Activated T-helper 1 cell treated with anti-CD3 and anti-CD28 coated beads, Interleukin-2, amount 50 U/mL, for 16 hours (primary cell): ENCODE measurements at places on chromosomes 1 and 21.
A peak's percentile ranks its signal among the peaks of the same experiment; 100 is the strongest.

- DNase-seq: no peak
These were observed 14.4 kb downstream of the SDCCAG8 start for GRCh38 chr1:243270097-243270864.

- no peak for DNase-seq
These were observed 296.8 kb upstream of the DPYD start for GRCh38 chr1:98217601-98218000.

DNA sequence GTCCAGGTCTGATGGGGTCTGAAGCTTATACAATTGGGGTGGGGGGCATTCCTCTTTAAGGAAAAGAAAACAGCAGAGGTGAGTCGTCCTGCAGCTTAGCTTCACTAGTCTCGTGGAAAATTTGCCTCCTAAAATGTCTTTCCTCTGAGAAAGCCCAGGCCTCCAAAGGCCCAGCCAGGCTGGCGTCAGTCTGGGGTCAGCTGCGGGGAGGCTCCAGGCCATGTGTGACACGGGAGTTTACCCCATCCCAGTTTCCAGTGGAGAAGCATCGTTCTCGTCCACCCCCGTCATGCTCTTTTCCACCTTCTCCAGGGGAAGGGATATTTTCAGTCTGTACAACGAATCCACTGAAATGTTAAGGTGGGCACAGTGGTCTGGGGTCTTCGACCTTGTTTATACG lies 42.8 kb downstream of the B3GALT5 start:
- no peak for DNase-seq

DNA sequence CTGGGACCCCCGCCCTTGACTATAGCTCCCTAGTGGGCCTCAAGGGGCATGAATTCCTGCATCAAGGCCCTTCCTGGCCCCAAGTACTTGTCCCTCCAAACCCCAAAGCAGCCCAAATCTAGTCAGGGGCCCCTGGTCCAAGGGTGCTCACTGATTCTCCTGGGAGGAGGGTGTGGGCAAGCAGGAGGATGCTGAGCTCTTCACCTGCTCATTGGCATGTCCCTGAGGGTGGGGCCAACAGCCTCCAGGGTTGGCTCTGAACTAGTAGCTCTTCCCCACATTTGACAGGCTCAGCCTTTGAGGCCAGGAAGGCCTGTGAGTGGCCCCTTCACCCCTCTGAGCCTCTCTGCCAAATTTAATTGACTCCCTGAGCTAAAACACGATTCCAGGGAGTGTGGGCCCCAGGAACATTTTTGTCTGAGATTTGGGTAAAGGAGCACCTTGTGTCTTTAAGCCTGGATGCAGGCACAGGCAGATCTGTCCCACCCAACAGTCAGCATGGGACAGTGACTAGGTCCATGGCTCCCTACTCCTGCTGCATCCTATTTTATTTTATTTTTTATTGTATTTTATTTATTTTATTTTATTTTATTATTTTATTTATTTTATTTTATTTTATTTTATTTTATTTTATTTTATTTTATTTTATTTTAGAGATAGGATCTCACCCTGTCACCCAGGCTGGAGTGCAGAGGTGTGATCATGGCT lies 11.0 kb upstream of the WNT9A start:
- no peak for DNase-seq

DNA sequence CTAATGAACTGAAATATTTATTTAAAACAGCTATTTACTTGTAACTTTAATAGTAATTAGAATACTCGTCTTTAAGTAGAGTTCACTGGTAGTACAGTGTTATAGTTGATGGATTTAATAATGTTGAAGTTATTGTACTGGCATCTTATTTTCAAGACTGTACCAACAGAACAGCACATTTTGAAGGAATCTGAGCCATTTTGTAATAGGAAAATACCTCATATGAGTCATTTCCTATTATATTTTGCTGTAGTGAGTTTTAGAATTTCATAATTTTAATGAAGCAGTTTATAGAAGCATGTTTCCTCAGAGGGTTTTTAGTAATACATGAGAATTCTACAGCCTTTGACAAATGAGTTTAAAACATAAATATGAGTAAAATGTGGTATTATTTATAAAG lies 258.3 kb downstream of the OLFM3 start:
- DNase-seq: no peak

- no peak for DNase-seq
These were observed 160.1 kb upstream of the UBE2U start for GRCh38 chr1:64043288-64043687.

- no peak for DNase-seq
These were observed 202.8 kb downstream of the NTNG1 start for GRCh38 chr1:107343601-107344000.

DNA sequence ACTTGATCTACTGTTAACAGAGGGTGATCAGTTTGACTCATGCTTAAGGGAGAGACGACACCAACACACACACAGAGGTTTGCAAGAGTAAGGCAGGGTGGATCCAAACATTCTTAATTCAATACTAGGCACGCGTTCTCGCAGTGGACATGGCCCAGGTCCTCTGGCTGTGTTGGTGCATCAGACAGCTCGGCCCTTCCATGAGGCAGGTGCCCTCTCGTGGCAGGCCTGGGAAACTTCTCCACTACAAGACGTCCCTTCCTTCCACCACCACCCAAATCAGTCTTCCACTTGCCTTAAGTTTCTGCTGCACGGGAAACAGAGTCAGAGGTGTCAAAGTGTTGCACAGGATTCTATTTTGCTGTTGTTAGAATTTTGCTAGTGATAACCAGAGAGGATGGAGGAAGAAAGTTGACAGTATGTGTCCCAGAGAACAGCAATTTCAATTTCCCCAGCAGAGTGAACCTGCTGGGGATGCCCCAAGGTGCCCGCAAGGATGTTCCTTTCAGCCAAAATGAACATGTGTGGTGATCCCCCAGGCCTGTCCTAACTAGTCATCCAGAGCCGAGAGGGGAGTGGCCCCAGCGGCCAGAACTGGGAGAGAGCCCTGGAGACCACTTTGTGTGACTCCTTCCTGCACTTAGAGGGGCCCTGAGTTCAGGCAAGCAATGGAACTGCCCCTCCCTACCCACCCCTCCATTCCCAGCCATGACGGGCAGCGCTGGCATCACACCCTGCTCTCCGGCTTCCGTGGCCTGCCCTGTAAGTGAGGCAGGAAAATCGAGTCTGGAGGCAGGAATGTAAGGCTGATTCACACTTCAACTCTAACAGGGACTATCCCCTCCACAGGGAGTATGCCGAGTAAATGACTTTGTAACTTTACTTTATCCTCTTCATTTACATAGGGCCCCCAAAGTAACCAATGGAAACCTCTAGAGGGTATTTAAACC lies 34.8 kb downstream of the MX1 start:
- peak; percentile 14 for DNase-seq

DNA sequence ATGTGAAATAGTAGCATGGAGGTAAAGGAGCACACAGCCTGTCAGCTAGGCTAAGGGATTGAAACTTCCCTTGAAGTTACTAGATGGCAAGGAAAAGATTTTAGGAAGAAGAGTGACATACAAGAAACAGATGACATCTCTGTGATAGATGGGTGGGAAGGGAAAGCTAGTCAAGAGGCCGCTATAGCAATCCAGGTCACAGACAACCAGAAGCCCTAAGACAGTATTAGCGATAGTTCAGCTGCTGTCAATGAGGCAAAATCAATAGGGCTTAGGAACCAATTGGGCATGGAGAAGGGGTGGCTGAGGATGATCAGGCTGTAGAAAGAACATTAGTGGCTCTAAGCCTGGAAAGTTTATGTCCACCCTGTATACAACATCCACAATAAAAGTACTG lies 111.1 kb downstream of the GLUL start:
- DNase-seq: no peak

DNA sequence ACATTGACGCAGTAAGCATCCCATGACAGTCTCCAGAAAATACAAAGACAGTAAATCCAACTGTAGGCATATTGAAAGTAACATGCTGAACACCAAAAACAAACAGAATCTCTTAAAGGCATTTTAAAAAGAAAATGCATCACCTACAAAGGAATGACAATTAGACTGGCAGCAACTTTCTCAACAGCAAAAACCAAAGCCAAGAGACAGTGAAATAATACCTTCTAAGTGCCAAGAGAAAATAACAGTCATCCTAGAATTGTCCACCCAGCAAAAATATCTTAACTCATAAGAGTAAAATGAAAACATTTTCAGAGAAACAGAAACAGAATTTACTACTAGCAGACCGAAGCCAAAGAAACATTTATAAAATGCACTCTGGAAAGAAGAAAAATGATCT lies 20.0 kb downstream of the CCDC185 start:
- DNase-seq: no peak

GRCh38 chr1:180920702-180921101 lies 8.0 kb downstream of the KIAA1614 start:
- DNase-seq: no peak

GRCh38 chr1:206774093-206774492 lies 1.8 kb upstream of the IL10 start:
- no peak for DNase-seq

DNA sequence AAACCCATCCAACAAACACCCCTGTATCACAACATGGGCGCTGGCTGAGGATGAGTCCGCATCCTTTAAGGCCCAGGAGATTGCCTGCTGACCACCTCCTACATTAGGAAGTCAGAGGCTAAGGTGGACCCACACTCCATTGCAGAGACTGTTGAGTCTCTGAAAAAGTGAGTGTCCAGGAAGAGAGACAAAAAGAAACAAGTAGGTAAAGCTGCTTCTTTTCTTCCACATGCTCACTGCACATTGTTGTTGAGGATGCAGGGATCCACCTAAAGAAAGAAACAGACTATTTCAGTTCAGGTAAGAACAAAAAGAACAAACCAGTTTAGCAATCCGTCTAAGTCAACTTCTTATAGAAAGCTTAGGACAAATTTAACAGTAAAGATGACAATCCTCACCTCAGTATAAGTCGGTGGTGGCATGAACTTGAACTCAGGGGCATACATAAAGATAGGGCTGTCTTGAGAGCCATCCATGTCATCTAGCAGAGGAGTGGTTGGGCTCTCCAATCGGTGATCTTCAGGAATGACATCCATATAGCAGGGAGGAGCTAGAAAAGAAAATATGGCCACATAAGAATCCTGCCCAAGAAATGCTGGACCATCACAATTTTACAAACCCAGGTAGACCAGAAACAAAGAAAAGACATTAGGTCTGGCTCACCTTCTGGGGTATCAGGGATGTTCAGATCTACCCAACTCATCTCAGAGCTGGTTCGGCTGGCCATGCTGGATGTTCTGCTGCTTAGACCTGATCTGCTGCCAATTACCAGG lies 2.6 kb downstream of the TXNIP start:
- no peak for DNase-seq

- DNase-seq: no peak
These were observed 9.7 kb downstream of the PTGS2 start for GRCh38 chr1:186670297-186671135.

GRCh38 chr1:208031316-208031931 lies 120.5 kb upstream of the CD34 start:
- no peak for DNase-seq

DNA sequence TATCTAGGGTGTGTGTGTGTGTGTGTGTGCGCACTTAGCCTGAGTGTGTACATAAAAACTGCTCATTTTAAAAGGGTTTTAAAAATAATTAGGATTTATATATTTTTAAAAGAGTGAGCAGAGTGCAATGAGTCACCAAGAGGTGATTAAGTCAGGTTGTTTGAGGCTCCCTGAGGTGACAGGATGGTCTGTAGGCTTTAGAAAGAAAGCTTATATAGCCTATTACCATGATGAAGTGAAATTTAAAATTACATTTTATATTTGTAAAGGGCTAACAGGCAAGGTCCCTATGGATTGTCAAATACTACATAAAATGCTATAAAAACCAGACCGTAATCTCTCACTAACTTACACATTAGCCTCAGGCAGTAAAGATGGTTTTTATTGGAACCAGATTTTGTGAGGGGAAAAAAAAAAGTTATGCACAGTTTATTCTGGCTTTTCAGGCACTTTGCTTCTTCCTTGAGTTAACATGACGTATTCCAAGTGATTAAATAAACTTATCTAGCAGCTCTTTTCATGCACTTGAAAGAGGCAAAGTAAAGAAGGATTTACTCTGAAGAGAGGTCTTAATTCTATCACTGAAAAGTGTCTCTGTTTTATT lies 711.7 kb upstream of the PTBP2 start:
- no peak for DNase-seq

- peak; percentile 66 for DNase-seq
These were observed at the start of gene MAP7D1 for GRCh38 chr1:36155408-36156328. Gene MAP7D1 (plus strand): TSS chr1:36156160. CDS start chr1:36156418, 258 bp downstream.

DNA sequence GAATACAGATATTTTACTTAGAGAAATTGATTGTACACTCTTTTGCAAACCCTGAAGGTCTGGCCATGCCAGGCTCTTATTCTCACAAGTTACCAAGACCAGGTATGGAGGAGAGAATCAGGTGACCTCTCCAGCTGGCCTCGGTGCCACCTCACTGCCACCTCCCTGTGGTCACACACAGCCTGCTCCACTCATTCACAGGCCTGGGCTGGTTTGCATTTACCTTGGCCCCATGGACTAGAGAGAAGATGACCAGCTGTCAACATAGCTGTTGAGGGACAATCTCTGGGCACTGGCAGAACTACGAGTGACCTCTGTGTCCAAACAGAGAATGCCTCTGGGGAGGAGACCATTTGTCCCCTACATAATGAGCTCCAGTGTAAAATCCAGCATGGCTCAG lies 291.2 kb upstream of the RUNX1 start:
- no peak for DNase-seq
